Epithelial cell of proximal tubule (primary cell): ENCODE measurements at places on chromosomes 16 and 17.

- no peak for DNase-seq
These were observed 24.6 kb downstream of the C16orf90 start for GRCh38 chr16:3470723-3471122.

GRCh38 chr16:48852951-48853350, 243.0 kb upstream of the N4BP1 start:
- no peak for DNase-seq

DNA sequence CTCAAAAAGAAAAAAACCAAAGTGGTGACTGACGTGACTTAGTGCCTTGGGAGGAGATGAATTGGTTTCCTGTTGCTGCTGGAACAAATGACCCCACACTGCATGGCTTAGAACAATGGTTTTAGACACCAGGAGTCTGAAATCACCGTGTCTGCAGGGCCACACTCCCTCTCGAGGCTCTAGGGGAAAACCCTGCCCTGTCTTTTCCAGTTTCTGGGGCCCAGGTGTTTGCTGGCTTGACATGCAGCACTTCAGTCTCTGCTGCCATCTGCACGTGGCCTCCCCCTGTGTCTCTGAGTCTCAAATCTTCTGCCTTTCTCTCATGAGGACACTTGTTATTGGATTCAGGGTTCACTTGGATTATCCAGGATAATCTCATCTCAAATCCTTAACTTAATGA, 323.8 kb upstream of the TNRC6C start:
- no peak for DNase-seq

- DNase-seq = no peak
These were observed 74.1 kb downstream of the SPECC1 start for GRCh38 chr17:20083156-20083859.

GRCh38 chr17:66584927-66585326, 250.0 kb upstream of the CACNG5 start:
- no peak for DNase-seq

DNA sequence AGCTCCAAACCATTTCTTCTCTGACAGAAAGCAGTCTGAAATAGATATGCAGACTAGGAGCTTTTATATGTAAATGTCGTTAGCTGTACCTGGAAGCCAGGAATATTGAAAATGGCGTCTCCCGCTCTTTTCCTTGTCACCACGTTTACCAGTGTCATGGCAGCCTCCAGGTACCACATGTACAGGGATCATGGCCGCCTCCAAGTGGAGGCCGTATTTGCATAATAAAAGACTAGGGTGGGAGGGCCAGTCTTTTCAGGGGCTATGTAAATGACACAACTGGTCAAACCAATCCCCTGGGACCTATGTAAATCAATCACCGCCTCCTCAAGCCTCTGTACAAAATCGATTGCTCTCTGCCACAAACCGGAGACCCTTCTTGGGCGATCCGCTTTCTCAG, 54.3 kb downstream of the MYOCD start:
- DNase-seq = no peak

DNA sequence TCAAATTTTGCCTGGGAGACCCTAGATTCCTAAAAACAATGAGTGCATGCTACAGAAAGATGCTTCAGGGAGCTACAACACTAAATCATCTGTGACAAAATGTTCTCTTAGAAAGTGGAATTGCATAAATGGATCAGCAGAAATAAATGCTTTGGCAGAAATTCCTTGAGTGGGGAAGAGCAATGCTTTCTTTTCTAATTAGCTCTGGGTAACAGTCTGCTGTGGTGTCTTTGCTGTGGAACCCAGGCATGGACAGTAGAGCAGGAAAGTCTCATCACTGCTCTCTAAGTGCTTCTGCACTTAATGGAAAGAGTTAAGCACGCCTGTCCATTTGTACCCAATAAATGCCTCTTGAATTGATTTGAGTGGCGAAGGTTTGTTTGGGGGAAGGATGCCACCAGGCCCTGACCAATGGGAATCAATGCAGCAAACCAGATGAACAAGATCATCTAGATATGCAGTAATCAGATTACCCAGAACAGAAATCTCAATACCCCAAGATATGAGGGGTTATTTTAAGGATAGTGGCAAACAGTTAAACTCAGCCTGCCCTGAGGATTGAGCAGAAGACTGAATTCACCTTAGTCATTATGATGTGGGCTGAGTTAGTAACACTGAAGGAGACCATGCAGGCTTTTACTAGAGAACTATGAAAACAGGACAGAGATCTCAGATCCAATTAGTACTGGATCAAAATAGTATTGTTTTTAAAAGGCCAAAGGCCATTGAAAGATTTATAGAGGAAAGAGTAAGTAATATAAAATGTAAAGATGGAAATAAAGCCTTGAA, 13.6 kb downstream of the HLF start:
- no peak for DNase-seq

GRCh38 chr17:45924332-45924820, 30.0 kb downstream of the MAPT start:
- DNase-seq = no peak

DNA sequence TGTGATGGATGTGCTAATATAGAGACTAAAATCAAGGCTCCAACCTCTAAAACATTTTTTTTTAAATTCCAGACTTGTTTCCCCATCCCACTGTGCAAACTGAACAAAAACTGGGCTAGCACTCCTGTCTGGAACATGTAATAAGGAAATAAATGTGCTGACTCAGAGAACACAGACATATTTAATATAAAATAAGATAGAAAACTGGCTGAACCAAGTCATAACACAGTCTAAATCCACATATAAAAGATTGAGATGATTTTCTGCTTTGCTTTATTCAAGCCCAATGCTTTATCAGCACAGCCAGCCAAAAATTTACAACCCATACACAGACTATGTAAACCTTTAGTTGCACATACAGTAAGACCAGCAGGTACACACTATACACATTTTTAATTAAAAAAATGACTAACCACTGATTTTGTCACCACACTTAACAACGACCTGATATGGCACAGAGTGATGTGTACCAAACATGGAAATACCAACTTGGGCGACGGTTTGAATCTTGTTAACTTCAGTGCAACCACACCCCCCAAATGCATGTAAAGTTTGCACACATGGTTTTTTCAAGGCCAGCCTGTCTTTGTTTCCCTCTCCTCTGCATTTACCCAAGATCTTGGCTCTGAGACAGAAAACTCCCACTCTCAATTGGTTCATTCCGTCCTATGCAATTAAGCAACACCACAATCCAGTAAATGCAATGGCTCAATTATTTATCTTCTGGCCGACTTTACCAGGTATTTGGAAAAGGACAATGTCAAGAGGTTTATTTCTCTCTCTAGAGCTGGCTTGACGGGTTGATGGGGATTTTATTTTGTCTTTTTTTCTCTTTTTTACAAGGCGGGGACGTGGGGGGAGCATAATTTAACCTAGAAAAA, 1.2 kb downstream of the STAT3 start:
- no peak for DNase-seq

GRCh38 chr17:35245196-35245486, 2.3 kb downstream of the SLFN5 start:
- peak; percentile 69 for DNase-seq

DNA sequence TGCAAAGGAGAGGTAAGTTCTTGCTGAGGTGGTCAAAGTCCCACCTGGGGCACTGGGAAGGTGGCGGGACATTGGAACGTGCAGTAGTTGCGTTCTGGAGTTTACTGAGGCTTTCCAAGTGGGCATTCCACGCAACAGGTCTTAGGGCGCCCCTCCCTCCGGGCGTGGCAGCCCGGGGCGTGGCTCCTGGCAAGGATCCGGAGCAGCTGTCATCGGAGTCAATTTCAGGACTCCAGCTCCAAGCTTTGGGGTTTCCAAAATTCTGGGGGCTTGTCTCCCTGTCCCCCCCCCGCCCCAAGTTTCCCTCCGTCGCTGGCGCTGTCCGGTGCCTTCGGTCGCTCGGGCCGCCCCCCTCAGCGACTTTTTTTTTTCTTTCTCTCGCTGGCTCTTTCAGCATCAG, 43.1 kb upstream of the AMZ2 start:
- DNase-seq = no peak

GRCh38 chr16:8237452-8237851, 352.9 kb downstream of the TMEM114 start:
- DNase-seq = no peak

DNA sequence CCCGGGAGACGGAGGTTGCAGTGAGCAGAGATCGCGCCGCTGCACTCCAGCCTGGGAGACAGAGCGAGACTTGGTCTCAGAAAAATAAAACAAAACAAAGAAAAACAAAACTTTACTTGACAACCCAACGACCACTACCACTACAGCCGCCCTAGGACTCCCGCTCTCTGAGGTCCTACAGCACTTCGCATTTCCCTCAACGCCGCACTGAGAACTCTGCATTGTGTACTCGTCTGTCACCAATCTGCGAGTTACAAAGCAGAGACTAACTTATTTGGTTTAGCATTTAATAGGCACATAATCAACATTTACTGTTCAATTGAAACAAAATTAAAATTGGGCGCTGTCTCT, 479 bp upstream of the ZNF207 start:
- DNase-seq = no peak

DNA sequence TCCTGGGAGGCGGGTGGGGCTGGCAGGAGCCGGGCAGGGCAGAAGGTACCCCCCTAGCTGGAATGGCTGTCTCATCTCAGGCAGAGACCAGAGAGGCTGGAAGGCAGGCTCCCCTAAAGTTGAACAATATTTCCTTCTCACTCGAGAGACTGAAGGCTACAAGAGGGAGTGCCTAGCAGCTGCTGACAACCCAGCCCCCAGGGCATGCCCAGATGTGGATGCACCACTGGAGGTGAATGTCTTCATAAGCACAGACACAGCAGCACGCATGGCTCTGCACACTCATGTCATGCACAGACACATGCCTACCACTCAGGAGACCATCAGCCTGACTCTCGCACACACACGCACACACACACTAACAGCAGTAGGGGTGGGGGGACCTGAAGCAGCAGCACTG, 179.0 kb downstream of the CCT6B start:
- no peak for DNase-seq

- DNase-seq = no peak
These were observed 32.1 kb downstream of the MAP1LC3B start for GRCh38 chr16:87424266-87424665.

- no peak for DNase-seq
These were observed 78.8 kb downstream of the CCDC182 start for GRCh38 chr17:57666201-57666870.

- no peak for DNase-seq
These were observed 174.1 kb upstream of the MPHOSPH6 start for GRCh38 chr16:82344157-82344556.

DNA sequence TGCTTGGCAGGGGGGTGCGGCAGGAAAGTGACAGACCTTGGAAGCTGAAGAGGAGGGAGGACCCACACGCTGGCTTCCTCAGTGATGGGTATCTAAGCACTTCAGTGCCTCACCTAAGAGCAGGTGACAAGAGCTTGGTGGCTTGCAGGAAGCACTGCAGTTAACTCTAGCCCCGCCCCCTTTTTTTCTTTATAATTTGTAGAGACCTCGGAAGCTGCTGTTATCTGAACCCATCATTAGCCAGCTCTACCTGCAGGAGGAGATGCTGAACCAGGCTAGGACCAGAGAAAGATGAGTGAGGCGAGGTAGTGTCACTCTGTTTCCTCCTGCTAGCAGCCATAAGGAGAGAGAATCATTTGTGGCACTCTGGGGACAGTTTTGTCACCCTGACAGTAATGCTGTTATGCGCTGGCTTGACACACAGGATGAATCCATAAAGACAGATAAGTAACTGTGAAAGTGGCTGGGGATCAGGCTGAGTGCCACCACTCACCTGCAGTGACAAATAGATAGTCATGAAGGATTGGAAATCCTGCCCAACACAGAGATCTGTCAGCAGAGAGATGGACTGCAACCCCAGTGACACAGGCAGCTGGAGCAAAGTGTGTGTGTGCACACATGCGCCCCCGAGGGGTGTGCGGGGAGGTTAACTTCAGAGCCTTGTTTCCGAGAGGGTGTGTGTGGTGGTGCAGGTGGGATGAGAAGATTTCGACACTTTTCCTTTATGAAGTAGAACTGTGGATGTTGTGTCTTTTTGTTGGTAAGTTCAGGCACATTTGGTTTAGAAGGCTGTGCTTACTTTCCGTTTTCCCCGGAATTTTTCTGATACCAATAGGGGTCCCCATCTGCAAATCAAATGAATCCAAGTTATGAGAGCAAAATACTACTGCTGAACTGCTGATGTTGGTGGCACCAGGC, 224.0 kb downstream of the IRX3 start:
- no peak for DNase-seq

- peak; percentile 94 for DNase-seq
These were observed 27.8 kb upstream of the ITGA3 start for GRCh38 chr17:50027881-50028735.

DNA sequence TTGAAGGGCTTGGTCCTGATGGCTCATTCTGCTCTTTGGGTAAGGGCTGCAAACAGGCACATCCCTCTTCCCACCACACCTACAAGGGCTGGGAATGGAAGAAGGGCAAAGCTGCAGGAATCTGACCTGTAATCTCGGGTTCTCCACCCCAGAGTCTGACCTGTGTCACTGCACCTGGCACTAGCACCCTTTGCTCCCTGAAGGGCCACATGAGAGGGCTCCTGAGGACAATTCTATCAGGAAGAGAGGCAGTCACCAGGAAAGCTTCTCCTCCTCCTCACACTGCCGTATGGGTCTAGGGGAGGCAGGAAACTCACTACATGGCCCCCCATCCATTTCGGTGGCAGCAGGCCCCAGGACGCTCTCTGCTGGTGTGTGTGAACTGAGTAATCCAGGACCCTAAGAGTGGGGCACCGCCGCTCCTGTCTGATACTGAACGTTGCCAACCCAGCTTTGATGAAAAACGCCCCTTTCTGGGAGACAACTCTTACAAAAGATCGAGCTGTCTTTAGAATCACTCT, 26.4 kb downstream of the TTLL6 start:
- DNase-seq = no peak

GRCh38 chr17:4583782-4584100, 588 bp upstream of the SMTNL2 start:
- DNase-seq = no peak

DNA sequence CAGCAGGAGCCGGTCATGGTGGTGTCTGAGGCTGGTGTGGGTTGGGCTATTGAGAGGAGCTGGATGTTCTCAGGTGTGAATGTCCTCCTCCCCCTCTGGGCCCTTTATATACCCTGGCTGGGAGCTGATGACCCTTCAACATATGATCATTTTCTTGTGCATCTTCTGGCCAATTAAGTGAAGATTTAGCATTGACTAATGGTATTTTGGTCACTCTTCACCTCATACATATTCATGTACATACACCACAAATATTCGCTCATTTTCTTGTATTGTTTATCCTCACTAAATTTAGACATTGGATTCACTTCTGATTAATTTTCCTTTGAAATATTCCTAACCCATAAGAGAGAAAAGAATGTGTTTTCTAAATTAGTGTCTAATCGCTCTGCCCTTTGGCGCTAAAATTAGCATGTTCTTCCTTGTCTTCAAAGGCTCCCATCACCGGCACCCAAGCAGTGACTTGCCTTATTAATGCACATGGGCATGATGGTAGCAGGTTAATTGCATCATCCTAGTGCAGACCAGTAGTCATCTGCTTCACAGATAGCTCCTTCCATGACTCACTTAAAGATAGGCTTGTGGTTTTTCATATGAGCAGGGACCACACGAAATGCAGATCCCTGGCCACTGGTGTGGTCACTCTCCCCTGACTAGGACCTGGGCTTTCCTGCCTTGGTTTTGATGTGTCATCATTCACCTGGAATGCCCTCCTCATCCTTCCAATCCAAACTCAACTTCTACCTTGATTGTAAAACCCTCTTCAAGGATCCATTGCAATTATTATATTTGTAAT, at the start of gene KRTAP2-4:
KRTAP2-4 (minus strand) TSS at position 51 of the 796 bp plus-strand sequence; CDS start at position 17, 34 bp downstream.
- DNase-seq = peak; percentile 76
